Neural crest cell (in vitro differentiated cells): ENCODE measurements at places on chromosomes 3 and 15. TPM values are rescaled to one million over a fixed set of nuclear protein-coding genes. Genes with fewer than 3 reads are reported as not detected.

DNA sequence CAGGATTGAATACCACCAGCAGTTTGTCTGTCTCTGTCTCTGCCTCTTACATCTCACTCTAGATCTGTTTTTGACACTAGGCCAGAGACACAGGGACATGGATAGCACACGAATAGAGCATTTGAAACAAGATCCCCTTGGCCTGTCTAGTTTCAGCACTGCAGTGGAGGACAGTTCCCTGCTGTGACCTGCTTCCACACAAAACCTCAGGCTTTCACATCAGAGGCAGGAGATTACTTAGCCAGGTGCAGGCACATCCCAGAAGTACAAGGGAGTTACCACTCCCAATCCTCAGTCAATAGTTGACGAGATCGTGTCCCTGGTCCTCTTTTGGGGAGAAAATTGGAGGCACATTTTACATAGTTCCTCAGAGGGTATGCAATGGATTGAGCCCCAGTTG lies 34.0 kb upstream of the CCK start:
- no peak overlapping the region for H3K27ac ChIP-seq
- H3K27me3 ChIP-seq = peaks cover 64% of the 10 kb centered on the region
- peak; percentile 43 for DNase-seq

- no peak for DNase-seq
- no peaks in the 10 kb centered on the region for H3K27me3 ChIP-seq
- H3K27ac ChIP-seq = no peak overlapping the region
- H3K4me1 ChIP-seq = peaks cover 4% of the 10 kb centered on the region
- H3K36me3 ChIP-seq = no peaks in the 10 kb centered on the region
These were observed 393.1 kb upstream of the ATP11B start for GRCh38 chr3:182399978-182400737.

GRCh38 chr15:92922418-92923002 lies 22.4 kb downstream of the CHD2 start:
- H3K36me3 ChIP-seq = peaks cover 17% of the 10 kb centered on the region
- H3K4me1 ChIP-seq = peaks cover 24% of the 10 kb centered on the region
- DNase-seq = no peak
- H3K4me3 ChIP-seq = no peak overlapping the region
- peaks cover 3% of the 10 kb centered on the region for H3K27me3 ChIP-seq
- H3K27ac ChIP-seq = peak overlapping the region; percentile 32

- H3K4me1 ChIP-seq = peaks cover 8% of the 10 kb centered on the region
- H3K27ac ChIP-seq = no peak overlapping the region
- H3K36me3 ChIP-seq = no peaks in the 10 kb centered on the region
- H3K27me3 ChIP-seq = peaks cover 2% of the 10 kb centered on the region
These were observed 50.7 kb downstream of the LINGO1 start for GRCh38 chr15:77581896-77582569.

DNA sequence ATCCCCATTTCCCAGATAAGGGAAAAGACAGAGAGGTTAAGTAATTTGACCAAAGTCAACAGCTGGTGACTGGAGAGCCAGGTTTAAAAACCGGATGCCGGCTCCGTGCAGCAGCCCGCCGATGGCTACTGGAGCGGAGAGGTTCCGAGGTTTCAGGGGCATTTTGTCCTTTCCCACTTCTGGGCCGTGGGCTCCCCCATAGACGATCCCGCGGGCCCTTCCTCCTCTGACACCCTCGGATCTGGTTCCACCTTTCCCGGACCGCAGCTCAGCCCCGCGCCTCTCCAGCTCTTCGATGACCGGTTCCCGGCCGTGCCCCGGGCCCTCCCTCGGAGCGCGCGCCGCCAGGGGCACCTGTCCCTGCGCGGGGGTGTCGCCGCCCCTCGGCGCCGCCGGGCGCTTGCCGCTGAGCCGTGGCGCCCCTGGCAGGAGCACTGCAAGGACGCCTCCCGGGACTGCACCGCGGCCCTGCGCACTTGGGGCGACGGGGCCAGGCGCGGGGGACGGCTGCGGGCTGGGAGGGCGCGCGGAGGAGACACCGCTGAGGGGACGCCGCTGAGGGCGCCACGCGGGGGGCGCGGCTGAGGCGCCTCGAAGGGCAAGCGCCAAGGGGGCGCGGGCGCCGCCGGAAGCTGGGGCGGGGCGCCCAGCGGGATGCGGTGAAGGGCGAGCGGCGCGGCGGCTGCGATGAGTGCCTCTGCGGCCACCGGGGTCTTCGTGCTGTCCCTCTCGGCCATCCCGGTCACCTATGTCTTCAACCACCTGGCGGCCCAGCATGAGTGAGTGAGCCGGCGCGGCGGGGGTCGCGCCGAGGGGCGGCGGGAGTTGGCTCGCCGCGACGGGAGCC lies at the start of gene TM6SF1:
Gene TM6SF1, plus strand, starts transcription at position 652 of the 847 bp plus-strand sequence. Its CDS starts 36 bp downstream, at position 688.
- peaks cover 10% of the 10 kb centered on the region for H3K4me1 ChIP-seq
- peaks cover 69% of the 10 kb centered on the region for H3K27me3 ChIP-seq
- peaks cover 5% of the 10 kb centered on the region for H3K36me3 ChIP-seq
- peak within 1 kb of the TSS; percentile 80 for H3K4me3 ChIP-seq
- peak; percentile 16 for DNase-seq
- no peak within 1 kb of the TSS for H3K27ac ChIP-seq

DNA sequence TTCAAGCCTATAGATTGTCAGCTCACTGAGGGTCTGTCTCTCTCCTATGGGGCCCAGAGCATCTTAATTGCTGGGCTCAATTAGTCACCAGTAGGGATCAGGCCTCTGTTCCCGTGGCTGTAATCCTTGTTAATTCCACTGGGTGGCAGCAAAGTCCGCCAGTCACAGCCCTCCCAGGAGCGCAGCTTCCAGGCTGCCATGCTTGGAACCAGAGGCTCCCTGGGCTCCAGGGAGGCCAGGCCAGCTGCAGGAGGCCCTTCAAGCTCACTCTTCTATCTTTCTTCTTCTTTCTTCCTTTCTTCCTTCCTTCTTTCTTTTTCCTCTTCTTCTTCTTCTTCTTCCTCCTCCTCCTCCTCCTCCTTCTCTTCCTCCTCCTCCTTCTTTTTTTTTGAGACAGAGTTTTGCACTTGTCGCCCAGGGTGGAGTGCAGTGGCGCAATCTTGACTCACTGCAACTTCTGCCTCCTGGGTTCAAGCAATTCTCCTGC lies 14.4 kb downstream of the RNU5B-1 start:
- no peak overlapping the region for H3K4me3 ChIP-seq
- H3K36me3 ChIP-seq = no peaks in the 10 kb centered on the region
- no peak overlapping the region for H3K27ac ChIP-seq

GRCh38 chr3:8154617-8155016 lies 347.0 kb upstream of the LMCD1 start:
- H3K4me3 ChIP-seq = no peak overlapping the region
- H3K27me3 ChIP-seq = no peaks in the 10 kb centered on the region
- no peak for DNase-seq

DNA sequence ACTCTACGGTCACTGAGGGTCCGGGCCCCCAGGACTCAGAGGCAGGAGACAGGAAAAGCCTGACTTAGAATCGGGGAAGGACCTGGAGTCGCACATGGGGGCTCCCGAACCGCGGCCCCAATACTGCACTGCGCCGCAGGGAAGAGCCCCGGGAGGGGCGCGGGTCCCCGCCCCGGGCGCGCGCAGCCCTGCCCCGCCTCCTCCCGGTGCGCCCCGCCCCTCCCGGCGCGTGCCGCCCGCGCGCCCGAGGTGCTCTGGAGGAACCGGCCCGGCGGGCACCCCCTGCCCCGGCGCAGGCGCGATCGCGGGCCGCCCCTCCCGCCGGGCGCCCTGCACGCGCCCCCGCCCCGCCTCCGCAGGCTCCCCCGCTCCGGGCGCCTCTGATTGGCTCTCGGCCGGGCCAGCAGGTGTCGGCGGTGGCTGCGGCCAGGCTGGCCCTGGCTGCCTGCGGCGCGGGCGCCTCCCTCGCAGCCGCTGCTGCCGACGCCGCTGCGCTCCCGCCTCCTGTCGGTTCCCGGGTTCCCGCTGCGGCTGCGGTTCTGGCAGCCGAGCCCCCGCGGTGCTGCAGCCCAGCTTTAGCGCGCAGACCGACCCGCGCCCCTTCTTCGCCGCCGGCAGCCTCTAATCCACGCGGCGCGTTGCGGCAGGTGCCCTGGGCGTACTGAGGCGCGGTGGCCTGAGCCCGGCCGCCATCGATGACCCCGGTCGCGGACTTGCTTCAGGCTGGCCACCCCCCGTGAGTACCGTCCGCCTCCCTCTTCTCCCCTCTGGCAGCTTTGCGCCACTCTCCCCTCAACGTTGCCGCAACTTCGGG lies at the start of gene MYRIP:
Gene MYRIP, plus strand, starts transcription at position 429 of the 814 bp plus-strand sequence. CDS start 91,208 bp downstream, outside the sequence.
- H3K4me1 ChIP-seq = peaks cover 19% of the 10 kb centered on the region
- DNase-seq = peak; percentile 50
- H3K4me3 ChIP-seq = peak within 1 kb of the TSS; percentile 93
- no peaks in the 10 kb centered on the region for H3K36me3 ChIP-seq
- H3K27ac ChIP-seq = peak within 1 kb of the TSS; percentile 79

The PRR20G gene
- not detected in 2 replicates for total RNA-seq

- peaks cover 15% of the 10 kb centered on the region for H3K36me3 ChIP-seq
- no peaks in the 10 kb centered on the region for H3K27me3 ChIP-seq
- H3K4me3 ChIP-seq = no peak overlapping the region
- DNase-seq = no peak
- peaks cover 11% of the 10 kb centered on the region for H3K4me1 ChIP-seq
These were observed 10.4 kb downstream of the THBS1 start for GRCh38 chr15:39591141-39591895.

- no peak overlapping the region for H3K4me3 ChIP-seq
- DNase-seq = no peak
- no peaks in the 10 kb centered on the region for H3K27me3 ChIP-seq
- peaks cover 3% of the 10 kb centered on the region for H3K36me3 ChIP-seq
- H3K4me1 ChIP-seq = peaks cover 22% of the 10 kb centered on the region
These were observed 8.7 kb downstream of the DCUN1D1 start for GRCh38 chr3:182971637-182972036.

The RHCG gene
- total RNA-seq = not detected in 2 replicates

DNA sequence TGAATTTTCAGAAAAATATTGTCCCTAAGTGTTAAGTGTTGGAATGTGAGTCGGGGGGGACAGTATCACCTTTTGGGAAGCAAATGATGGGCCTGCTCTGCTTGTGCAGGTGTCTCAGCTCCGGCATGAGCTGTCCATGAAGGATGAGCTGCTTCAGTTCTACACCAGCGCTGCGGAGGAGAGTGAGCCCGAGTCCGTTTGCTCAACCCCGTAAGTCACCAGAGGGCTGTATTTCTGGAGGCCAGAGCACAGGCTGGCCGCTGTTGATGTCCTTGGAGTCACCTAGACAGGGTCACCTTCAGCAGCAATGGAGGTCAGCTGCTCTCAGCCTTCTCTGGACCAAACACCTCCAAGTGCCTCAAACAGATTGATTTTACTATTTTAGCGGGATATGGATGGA lies 78.0 kb downstream of the CCK start:
- no peak overlapping the region for H3K27ac ChIP-seq
- no peak overlapping the region for H3K4me3 ChIP-seq
- peaks cover 3% of the 10 kb centered on the region for H3K36me3 ChIP-seq

DNA sequence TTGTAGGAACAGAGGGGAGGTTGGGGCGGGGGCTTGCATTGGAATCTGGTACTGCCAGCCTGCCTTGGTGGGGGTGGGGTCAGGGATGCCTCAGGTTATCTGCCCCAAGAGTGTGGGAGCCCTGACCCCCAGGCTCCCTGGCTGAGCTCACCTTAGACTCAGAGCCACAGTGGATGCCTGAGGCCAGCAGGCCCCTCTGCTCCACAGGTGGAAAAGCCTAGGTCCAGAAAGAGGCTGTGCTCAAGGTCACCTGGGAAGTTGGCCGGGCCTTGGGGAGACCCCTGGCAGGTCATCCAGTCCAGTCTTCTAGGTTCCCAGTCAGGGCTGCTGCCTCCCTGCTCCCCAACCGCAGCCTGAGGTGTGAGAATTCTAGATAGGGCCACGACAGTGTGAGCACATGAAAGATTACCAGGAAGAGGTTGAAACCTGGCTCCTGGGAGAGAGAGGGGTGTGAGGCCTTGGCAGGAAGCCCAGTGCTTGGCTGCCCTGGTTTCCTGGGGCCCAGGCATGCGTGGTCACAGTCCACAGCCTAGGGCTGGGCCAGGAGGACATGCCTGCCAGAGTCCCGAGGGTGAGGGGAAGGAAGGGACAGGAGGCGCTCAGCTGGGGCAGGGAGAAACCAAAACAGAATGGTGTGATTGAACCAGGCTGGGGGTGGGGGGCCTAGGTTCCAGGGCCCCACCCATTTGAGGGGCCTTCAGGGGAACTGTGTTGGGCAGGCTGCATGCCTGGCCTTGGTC lies 4.9 kb downstream of the HDAC11 start:
- H3K4me1 ChIP-seq = peaks cover 4% of the 10 kb centered on the region
- no peak overlapping the region for H3K27ac ChIP-seq
- DNase-seq = no peak

GRCh38 chr3:149277331-149277813 lies 55.7 kb upstream of the CP start:
- no peaks in the 10 kb centered on the region for H3K4me1 ChIP-seq
- no peaks in the 10 kb centered on the region for H3K36me3 ChIP-seq
- H3K27ac ChIP-seq = no peak overlapping the region
- H3K4me3 ChIP-seq = no peak overlapping the region
- peaks cover 2% of the 10 kb centered on the region for H3K27me3 ChIP-seq

DNA sequence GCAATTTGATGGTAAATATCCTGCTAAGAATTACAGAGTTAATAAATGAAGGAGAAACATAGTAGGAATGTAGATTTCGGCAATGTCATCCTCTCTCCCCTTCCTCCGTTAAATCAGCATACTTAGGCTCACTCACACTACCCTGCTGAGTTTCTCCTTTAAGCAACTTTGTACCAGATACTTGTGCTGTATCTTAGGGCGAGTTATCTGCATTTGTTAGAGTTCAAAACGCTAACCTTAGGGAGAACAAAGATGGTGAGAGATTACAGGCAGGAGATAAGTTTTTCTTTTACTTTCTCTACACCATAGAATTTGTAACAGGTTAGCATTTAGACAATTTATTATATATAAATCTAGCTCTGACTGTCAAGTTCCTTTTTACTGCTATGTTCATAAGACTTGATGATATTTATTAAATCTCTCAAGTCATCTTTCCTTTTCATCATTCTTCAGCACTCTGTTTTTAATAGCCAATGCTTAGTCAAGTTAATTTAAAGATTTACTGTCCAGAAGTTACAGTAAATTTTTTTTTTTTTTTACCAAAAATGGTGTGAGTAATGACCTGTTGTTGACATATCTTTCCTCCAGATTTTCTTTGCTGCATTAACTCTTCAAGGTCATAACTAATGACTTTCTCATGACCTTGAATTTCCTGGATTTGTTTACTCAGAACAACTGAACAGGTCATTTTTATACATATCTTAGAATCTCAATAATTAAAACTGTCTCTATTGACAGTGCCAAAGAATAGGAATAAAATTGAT lies 22.2 kb downstream of the SUCNR1 start:
- H3K36me3 ChIP-seq = no peaks in the 10 kb centered on the region
- no peak overlapping the region for H3K4me3 ChIP-seq
- DNase-seq = no peak
- no peaks in the 10 kb centered on the region for H3K27me3 ChIP-seq
- H3K27ac ChIP-seq = no peak overlapping the region
- no peaks in the 10 kb centered on the region for H3K4me1 ChIP-seq

The CD96 gene
- not detected in 2 replicates for total RNA-seq

DNA sequence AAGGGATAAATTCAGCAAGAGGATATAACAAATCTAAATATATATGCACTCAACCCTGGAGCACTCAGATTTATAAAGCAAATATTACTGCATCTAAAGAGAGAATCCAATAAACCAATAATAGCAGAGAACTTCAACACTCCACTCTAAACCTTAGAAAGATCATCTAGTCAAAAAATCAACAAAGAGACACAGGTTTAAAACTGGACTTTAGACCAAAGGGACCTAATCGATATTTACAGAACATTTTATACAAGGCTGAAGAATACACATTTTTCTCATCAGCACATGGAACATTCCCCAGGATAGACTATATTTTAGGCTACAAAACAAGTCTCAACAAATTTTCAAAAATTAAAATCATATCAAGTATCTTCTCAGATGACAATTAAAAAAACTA lies 379.0 kb downstream of the GBE1 start:
- no peak for DNase-seq
- H3K27me3 ChIP-seq = no peaks in the 10 kb centered on the region
- H3K27ac ChIP-seq = no peak overlapping the region
- H3K4me3 ChIP-seq = no peak overlapping the region
- peaks cover 15% of the 10 kb centered on the region for H3K4me1 ChIP-seq
